RKO (cell line): ENCODE measurements at places on chromosomes 5 and 9.

DNA sequence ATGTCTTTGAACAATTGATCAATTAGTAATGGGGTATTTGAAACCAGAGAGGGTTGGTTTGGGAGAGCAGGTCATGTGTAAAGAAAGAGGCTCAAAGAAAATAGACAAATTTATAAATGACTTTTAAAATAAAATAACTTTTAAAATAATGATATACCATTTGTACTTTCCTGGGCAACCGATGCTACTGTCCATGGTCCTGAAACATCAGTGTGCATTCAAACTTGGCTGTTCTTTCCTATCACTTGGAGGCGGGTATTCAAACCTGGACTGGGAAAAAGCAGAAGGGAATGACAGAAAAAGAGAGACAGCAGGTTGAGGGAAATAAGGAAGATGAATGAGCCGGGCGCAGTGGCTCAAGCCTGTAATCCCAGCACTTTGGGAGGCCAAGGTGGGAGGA, 1446.4 kb upstream of the WWC1 start:
- DNase-seq = peak; percentile 35

DNA sequence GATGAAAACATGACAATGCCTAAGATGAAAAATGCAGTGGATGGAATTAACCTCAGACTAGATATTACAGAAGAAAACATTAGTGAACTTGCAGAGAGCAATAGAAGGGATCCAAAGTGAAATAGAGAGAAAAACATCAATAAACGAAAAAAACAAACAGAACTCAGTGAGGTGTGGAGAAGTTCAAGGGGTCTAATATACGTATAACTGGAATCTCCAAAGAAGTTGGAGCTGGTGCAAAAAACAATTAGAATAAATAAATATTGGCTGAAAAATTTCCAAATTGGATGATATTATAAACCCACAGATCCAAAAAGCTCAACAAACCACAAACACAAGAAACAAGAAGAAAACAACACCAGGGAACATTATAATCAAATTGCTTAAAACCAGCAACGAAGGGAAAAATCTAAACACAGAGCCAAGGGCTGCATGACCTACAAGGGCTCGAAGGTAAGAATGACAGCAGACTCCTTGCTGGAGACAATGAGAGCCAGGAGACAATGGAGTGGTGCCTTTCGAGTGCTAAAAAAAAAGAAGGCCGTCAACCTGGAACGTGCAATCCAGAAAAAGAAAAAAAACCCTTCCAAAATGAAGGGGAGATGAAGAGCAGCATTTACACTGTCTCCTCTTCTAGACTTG, 11.8 kb downstream of the FAM163B start:
- DNase-seq = peak; percentile 32

DNA sequence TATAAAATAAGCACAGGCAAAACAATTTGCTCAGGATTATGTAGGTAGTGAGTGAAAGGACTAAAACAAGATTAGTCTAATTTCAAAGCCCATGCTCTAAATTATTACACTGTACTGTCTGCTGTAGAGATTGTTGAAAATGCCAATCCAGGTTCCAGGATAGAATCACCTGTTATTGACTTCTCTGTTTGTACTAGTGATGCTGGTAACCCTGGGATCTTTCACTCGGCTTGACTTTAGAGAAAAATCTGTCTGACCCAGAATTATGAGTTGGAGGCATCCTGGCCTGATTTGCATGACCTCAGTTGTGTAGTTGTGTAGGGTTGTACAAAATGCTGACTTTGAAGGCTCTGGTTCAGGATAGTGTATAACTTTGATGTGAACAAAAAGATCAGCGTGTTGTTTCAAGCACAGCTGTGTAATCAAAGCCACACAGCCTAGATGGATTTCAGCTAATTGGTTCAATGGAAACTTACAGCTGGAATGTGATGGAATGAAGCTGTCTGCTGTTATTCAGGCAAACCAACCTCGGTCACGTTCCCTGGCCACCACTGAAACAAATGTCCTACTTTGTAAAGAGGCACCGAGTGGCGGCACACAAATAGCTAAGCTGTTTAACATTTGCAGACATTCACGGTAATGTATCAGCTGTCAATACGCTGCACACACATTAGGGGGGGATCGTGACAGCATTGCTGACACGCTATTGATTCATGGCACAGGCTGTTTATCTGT, 340.3 kb downstream of the KCTD16 start:
- DNase-seq = no peak

DNA sequence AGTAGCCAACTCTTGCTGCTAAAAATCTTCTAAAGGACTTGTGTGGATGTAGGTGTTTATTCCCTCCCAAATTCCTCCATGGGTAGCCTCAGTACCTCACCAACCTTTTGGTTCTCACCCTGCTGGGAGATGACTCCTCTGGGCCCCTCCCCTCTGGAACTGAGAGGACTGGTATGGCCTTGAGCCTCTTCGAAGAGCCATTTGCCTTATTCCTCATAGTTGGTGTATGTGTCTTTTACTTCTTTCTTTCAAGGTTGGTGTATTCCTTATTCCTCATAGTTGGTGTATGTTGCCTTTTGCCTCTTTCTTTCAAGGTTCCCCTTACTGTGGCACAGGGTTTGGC, 48.3 kb downstream of the GNAQ start:
- DNase-seq = no peak

GRCh38 chr9:108756746-108757490, 98.9 kb downstream of the ACTL7B start:
- peak; percentile 32 for DNase-seq

DNA sequence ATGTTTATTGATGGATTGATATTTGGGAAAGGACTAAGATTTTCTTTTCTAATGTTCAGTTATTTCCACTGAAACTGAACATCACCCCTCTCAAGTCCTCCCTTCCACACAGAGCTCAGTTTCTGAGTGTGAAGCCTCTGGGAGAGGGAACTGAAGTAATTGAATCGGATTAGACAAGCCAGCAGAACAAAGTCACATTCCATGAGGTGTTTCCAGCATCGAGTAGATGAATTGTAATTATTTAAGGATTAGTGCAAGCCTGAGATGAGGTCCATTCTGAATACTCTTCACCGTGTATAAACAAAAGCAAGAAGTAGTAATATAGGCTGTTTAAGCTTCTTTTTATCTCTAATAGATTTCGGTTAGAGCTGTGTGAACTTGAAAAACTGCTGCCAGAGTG, 2060.5 kb downstream of the MAT2B start:
- no peak for DNase-seq

DNA sequence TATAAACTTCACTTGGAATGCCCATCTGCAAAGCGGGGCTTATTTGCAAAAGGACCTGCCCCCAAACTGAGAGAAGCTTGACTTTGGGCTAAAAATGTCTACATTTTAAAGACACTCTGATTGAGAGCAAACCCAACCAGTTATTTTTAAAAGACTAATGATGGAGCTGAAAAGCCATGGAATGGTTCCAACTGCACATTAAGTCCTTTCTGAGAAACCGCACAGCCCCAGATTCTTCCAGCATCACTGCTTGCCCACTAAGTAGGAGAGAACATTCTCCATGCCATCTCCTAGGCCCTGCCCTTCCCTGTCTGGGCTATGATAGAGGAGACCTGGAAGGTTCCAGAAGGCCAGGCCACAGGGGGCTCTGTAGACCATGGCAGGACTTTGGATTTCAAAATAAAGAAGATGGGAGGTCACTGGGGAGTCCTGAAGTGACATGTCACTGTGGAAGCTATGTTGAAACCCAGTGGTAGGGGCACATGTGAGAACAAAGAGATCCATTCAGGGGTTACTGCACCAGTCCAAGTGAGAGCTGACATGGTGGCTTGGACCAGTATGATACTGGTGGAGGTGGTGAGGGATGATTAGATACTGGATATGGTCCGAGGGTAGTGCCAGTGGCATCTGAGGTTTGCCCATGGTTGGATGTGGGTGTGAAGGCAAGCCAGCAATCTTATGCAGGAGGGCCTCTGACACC, 179.2 kb downstream of the DAB2IP start:
- no peak for DNase-seq

GRCh38 chr5:171188016-171188415, 121.0 kb upstream of the TLX3 start:
- DNase-seq = no peak

- no peak for DNase-seq
Measured at GRCh38 chr9:130275156-130275555, 9.6 kb downstream of the HMCN2 start.

GRCh38 chr9:133716564-133717112, 21.5 kb downstream of the SARDH start:
- no peak for DNase-seq

- no peak for DNase-seq
Measured at GRCh38 chr9:6929441-6930215, 171.9 kb downstream of the KDM4C start.

DNA sequence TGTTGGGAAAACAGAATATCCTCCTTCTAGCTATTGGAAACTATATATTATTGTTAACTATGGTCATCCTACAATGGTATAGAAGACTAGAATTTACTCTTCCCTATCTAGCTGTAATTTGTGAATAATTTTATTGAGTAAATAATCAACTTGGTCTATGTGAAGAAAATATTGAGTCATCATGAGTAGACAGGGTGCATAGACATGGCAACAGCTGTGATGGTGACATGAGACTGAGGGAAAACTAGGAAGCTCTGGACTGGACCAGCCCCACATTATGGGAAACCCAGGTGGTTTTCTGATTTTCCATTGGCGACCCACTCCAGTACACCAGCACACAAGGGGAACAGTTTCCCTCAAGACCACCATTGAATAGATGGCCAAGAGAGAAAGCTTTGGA, 95.0 kb downstream of the APBA1 start:
- no peak for DNase-seq

GRCh38 chr9:81729135-81729534, 39.8 kb upstream of the TLE1 start:
- no peak for DNase-seq

DNA sequence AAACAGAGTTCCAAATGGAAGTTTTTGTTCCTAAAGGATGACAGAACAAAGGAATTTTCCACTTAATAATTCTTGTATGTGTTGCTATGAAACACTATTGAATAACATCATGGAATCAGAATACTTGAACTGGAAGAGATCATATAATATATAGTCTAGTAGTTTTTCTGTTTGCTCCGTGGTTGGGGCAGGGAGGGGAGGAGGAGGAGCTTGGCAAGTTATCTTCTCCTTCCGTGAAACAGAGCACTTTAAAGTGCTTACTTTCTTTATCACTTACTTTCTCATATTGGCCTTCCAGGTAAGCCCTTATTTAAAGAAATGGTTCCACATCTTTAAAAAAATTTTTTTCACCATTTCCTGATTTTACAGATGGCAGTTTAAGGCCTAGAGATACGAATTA, 165.9 kb upstream of the TLX3 start:
- no peak for DNase-seq

GRCh38 chr5:154520861-154521453, 42.9 kb upstream of the HAND1 start:
- peak; percentile 11 for DNase-seq

- no peak for DNase-seq
Measured at GRCh38 chr5:139065306-139065705, 132.9 kb downstream of the SIL1 start.

- DNase-seq = no peak
Measured at GRCh38 chr9:133772581-133772980, 34.4 kb upstream of the SARDH start.

DNA sequence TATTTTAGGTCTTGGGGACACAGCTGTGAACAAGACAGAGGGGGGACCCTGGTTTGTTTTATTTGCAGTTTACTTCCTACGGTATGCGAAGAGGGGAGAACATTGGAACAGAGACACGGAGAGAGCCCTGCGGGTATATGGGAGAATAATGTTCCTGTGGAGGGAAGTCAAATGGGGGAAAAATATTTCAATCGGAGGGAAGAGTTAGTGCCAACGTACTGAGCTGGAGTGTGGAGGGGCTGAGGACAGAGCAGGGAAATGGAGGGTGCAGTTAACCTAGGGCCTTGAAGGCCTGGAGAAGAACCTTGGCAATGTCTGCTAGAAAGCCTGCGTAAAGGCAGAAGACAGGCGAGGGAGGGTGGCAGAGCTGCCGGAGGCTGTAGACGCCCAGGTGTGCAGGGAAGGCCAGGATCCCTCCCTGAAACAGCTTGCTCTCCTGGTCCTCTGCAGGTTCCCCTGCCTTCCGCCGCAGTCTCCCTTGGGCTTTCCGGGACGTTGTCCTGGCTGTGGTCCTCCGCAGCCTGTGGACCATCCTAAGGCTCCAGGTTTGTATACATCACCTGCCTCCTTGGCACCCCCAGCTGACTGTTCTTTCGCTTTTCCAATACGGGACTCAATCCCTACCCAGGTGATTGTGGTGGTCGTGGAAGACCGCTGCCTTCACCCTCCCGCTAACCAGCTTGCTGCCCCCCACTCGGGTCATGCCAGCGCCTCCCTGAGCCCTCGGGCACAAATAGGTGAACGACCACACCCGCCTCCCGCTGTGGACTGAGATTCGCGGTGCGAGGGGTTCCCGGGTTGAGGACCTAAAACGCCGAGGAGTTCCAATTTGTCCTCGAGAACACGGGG, 1.9 kb upstream of the RACK1 start:
- DNase-seq = no peak

GRCh38 chr5:87785554-87786335, 373.0 kb upstream of the CCNH start:
- no peak for DNase-seq

DNA sequence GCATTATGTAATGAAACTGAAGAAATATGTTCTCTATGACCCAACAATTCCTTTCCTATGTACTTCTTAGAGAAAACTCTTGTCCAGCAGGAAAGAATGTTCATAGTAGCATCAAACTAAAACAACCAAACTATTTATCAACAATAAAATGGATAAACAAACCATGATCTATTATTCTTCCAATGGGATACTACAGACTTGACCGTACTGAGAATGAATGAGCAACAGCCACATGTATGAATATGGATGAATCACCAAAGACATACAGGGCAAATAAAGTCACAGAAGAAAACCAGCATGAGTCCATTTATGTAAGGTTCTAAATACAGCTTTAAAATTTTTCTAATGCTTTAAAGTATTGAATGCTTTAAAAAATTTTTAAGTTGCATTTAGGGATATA, 73.6 kb upstream of the SUSD1 start:
- peak; percentile 25 for DNase-seq

- DNase-seq = peak; percentile 72
Measured at GRCh38 chr9:94014066-94014654, 59.0 kb upstream of the BARX1 start.

DNA sequence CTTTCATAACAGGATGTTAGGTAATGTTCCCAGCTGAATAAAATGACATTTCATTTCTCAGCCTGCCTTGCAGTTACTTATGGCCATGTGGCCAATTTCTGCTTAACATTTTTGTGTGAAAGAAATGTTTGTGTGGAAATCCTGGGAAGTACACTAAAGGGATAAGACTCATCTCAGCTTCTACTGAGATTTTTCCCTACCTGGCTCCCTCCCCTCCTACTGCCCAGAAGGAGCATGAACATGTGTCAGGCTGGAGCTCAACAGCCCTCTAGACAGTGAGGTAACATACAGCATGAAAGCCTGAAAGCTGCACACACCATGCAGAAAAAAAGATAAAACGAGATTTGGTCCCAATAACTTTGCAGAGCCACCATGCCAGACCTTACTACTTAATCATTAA, 288.4 kb upstream of the COX7C start:
- DNase-seq = no peak

DNA sequence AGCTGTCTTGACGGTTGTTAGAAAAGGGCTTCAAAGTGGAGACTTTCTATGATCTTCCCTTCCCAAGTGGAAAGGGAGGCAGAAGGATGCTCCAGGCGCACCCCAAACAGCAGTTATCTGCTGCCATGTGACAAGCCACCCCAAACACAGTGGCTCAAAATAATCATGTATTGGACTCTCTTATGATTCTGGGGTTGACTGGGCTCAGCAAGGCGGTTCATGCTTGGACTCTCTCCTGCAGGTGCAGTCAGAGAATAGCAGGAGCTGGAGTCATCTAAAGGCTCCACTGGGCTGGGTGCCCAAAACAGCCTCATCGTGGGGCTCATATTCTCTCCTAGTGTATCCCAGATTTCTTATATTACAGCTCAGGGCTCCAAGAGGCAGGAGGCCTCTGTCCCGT, 177.6 kb upstream of the IER5L start:
- DNase-seq = peak; percentile 39
